ENCODE measurements at places on chromosomes 4 and X. TPM values are rescaled to one million over a fixed set of nuclear protein-coding genes. Genes with fewer than 3 reads are reported as not detected.

Gene CFAP99
- total RNA-seq: 0.16 TPM

Gene HPGDS
- not detected for total RNA-seq

Gene SMIM10
- not detected for total RNA-seq

Gene NLRP2B
- not detected for total RNA-seq

Gene HEPH
- 0.40 TPM for total RNA-seq

Gene ODAPH
- total RNA-seq: not detected

GRCh38 chr4:30619679-30620078, 100.5 kb upstream of the PCDH7 start:
- DNase-seq: peak; percentile 34

DNA sequence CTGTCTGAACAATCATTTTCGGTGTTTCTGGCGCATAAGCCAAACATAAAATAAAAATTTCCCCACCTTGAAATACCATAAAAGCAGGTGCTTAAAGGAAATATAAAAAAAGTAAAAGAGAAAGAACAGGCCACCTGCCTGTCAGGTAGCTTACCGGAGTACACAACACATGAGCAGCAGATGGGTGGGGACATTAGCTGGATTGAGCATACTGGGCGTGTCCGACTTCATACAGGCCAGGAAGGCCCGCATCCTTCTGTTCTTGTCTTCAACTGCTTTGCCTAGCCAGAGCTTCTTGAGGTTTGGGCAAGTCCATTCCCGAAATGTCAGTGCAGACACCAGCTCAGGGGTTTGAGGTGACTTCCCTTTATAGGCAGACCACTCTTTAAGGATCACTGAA, 66.7 kb downstream of the FAM120C start:
- DNase-seq: no peak

- no peak for DNase-seq
Observed at GRCh38 chr4:160141206-160141605, 1038.3 kb downstream of the RAPGEF2 start.

- DNase-seq: no peak
Observed at GRCh38 chr4:3202836-3203820, 45.8 kb upstream of the MSANTD1 start.

DNA sequence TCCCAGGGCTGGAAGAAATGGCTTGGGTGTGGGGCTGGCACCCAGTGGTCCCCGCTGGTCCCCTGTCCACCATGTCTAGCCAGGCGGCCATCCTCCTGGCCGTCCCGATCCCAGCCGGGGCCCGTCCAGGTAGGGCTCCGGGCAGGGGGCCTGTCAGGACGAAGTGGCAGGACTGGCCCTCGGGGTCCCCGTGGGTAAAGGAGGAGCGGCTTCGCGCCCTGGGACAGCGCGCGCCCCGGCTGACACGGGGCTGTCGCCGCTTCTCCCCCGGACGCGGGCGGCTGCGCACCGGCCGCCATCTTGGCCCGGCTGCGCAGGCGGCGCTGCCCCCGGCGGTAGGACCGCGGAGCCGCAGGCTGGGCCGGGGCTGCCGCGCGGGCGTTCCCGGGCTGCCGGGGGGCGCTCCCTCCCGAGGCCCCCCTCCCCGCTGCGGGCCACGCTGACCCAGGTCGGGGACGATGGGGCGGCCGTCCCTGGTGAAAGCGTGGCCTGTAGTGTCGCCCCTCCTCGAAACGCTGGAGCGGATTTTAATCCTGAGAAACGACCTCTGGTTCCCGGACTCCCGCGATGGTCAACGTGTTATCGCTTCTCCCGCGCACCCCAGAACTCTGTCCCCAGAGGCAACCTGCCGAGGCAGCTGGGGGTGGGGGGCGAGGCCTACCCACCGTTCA, 60.4 kb upstream of the BCOR start:
- no peak for DNase-seq

- DNase-seq: peak; percentile 33
Observed at GRCh38 chr4:88672987-88673386, 24.6 kb downstream of the NAP1L5 start.

DNA sequence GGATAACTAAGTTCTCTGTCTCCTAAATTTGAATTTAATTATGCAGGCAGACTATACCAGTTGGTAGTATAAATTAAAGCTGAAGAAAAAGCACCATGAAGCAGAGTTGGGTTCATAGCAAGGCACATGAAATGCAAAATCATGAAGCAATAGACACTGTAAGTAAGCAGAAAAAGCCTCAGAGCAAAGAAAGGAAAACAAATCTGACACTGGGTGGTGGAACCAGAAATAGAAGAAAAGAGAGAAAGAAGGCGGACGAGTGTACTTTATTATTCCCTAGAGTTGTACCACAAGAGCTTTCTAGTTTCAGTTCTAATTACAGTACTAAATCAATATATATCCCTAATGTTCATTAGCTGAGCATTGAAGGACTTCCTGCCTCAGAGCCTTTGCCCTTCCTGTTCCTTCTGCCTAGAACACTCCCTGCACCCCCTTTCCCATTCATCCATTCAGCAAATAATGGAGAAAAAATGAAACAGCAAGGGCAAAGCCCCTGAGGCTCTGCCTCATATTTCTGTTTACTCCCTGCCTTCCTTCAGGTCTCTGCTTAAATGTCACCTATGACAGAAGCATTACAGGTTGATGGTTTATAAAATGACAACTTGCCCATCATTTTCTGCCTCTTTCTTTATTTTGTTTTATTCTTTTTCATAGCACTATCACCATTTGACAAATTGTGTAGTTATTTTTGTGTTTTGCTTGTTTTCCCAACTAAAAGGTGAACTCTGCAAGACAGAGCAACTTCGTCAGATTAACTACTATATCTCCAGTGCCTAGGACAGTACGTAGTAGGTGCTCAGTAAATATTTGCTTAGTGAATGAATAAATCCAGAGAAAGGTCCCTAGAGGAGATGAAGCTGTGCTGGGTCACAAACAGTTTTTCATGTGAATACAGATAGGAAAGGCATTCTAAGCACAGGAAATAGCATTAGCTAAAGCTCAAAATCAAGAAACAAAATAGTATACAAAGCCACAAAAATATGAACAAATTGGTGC, 154.0 kb upstream of the RASGEF1B start:
- no peak for DNase-seq

DNA sequence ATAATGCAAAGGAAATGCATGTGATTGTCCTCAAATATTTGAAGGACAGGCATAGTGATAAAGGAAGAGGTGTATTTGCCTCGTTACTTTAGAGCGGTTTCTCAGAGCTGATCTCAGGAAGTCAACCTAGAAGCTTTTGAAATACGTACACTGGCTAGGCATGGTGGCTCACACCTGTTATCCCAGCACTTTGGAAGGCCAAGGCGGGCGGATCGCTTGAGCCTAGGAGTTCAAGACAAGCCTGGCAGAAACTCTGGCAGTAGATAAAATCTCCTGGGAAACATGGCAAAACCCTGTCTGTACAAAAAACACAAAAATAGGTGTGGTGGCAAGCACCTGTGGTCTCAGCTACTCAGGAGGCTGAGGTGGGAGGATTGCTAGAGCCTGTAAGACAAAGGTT, 24.9 kb downstream of the SMARCAD1 start:
- DNase-seq: no peak

- DNase-seq: no peak
Observed at GRCh38 chr4:162706632-162707031, 460.1 kb downstream of the NAF1 start.

- no peak for DNase-seq
Observed at GRCh38 chr4:18935659-18936345, 914.2 kb upstream of the LCORL start.

DNA sequence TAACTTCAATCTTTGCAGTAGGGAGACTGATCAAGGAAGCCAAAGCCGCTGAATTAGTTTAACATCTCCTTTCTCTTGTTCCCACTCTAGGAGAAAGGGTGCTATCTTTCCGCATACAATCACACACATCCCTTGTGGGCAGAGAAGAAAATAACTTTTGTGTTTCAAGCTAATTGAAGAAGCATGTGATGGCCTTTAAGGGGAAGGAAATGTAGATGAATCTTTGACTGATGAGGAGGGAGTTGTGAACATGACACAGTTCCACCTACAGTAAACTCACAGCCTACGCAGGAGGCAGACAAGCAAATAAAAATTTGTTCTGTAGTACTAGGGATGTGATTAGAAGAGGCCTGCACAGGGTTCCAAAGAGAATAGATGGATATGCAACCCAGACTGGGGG, 14.7 kb upstream of the SPATA4 start:
- DNase-seq: no peak

- peak; percentile 83 for DNase-seq
Observed at GRCh38 chrX:48891402-48892288, 5.9 kb downstream of the TIMM17B start.

DNA sequence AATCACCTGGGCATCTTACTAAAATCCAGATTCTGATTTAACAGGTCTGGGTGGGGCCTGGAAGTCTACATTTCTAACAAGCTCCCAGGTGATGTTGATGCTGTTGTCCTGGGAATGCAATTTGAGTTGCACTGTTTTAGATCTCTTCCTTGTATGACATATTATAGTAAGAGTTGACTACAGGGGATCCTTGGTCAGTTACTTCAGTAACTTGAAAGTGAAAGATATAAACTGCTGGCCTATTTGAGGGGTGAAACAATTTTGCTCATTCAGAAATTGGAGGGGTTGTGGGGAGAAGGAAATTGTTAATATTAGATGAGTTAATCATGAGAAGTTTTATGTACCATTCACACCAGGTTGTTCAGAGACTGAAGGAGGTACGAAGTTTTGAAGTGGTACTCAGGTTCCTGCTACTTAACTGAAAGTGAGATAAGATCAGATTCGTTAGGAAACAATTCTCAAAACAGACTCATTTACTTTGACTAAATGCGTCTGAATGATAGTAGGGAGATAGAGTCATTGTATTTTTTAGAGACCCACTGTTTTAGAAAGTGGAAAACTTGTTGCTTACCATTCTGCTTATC, 12.5 kb downstream of the SH2D1A start:
- DNase-seq: no peak

- DNase-seq: peak; percentile 59
Observed at GRCh38 chrX:129996120-129996519, 13.7 kb downstream of the BCORL1 start.
